ENCODE measurements at places on chromosomes 1 and 21.
A peak's percentile ranks its signal among the peaks of the same experiment; 100 is the strongest.

- peak; percentile 91 for DNase-seq
Measured at GRCh38 chr1:177306019-177306415, 135.3 kb downstream of the BRINP2 start.

- no peak for DNase-seq
Measured at GRCh38 chr1:184425449-184426277, 38.8 kb downstream of the C1orf21 start.

DNA sequence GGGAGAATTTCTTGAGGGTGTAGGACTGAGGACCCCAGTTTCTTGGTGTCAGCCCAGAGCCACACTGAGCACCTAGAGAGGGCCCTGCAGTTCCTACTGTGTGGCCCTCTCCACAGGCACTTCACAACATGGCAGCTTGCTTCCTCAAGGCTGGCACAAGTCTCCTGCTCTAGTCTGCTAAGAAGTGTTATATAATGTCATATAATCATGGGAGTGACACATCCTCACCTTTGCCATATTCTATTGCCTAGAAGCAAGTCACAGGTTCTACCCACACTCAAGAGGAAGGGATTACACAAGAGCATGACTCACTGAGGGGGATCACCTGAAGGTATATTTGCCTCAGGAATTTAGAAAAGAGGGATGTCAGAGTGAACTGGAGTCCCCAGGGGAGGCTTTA is 5.5 kb upstream of the SNX27 start:
- no peak for DNase-seq

DNA sequence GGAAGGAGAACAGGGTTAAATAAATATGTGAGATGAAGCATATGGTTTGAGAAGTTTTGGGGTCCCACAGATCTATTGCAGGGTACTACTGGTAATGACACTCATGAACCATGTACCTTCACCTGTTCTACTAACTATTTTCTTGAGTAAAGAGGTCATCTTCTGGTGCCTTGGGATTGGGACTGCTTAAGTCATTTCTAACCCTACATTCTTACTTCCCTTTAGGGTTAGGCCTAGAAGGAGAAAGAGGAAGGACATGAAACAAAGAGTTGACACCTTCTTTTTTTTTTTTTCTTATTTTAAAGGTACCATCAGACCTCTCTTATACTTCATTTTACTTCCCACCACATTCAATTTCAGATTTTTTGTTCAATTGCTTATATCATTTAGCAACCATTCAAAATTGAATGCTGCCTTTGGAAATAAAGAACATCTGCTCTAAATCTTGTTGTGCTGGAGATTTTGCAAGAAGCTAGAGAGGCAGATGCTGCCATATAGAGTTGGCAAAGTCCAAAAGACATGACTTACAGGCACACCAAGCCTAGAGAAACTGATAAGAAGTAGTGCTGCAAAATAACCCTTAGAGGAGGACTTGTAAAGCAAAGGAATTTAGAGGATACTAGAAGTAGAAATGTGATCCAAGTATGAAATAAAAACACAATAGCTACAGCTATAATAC is 374.4 kb upstream of the ST6GALNAC5 start:
- no peak for DNase-seq

DNA sequence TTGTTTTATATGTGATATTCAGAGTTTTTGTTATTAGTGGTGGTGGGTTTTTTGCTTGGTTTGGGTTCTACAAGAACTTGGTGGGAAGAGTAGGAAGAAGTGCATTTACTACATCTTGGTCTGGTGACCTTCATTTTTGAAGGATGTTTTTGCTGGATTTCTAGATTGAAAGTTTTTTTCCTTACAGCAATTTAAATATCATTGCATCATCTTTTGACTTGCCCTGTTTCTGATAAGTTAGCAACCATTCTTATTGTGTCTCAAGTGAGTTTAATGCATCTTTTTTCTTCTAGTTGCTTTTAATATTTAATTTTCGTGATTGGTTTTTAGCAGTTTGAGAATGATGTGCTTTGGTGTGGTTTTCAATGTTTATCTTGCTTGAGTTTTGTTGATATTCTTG is 447.7 kb downstream of the DISC1 start:
- DNase-seq = no peak

GRCh38 chr21:39181205-39181818 is 1.9 kb downstream of the PSMG1 start:
- no peak for DNase-seq

GRCh38 chr1:202858331-202858730 is 30.6 kb downstream of the RABIF start:
- no peak for DNase-seq

DNA sequence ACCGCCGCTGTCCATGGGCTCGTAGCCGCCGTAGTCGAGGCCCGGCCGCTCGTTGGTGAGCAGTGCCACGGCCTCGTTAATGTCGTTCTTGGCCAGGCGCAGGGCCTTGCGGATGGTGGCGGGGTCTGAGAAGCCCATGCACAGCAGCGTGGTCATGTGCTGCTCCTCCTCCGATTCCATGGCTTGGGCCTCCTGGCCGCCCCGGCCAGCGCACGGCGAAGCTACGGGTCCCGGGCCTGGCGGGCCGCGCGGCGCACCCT is 300 bp downstream of the USP24 start:
- DNase-seq = no peak

GRCh38 chr1:31441558-31441957 is 28.5 kb downstream of the SERINC2 start:
- no peak for DNase-seq

DNA sequence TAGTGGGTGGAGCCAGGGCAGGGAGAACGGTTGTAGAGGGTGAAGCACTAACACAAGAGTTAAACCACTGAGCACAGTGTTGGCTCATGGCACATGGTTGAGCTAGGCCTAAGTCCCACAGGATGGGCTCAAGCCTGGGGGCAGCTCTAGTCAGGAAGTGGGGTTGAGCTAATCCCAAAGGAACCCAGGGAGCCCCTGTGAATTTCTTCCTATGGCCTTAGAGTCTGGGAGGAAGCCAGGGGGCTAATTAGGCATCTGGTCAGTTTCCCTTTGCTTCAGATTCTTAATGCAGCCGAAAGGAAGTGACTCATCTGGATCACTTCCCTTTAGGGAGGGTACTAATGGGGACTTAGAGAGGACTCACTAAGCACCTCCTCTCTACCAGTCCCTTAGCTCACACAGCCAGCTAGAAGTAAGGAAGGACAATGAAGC is 10.1 kb downstream of the CFAP45 start:
- DNase-seq = no peak

GRCh38 chr1:37746806-37747205 is 18.1 kb downstream of the EPHA10 start:
- DNase-seq = no peak

DNA sequence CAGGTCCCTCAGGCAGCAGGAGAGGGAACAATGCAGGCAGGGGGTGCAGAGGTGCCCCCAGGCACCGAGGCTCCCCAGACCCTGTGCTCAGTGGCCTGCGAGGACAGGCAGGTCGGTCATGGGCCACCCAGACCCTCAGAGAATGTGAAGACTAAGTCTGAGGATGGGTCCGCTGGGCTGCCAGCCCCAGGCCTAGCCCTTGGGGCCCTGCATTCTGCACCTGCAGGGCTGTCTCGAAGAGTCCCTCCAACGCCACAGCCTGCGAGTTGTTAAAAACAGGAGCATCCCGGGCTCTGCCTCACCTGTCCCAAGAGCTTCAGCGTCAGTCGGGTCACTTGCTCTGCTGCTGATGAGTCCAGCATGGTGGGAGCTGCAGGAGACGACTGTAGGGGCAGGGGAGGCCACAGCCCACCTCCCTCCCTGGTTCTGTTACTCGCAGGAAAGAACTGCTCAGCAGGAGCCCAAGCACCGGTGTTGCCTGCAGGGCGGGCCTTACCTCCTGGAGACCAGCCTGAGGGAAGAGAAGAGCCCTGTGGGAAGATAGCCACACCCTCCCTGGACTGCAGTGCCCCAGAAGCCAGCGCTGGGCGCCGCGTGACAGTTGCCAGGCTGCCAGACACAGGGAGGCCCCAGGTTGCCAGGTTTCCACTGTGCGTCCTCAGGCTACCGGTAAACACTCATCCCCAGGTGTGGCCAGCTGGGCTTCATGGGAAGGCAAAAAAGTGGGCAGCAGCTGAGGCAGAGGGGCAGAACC is 5.8 kb downstream of the C21orf58 start:
- no peak for DNase-seq

DNA sequence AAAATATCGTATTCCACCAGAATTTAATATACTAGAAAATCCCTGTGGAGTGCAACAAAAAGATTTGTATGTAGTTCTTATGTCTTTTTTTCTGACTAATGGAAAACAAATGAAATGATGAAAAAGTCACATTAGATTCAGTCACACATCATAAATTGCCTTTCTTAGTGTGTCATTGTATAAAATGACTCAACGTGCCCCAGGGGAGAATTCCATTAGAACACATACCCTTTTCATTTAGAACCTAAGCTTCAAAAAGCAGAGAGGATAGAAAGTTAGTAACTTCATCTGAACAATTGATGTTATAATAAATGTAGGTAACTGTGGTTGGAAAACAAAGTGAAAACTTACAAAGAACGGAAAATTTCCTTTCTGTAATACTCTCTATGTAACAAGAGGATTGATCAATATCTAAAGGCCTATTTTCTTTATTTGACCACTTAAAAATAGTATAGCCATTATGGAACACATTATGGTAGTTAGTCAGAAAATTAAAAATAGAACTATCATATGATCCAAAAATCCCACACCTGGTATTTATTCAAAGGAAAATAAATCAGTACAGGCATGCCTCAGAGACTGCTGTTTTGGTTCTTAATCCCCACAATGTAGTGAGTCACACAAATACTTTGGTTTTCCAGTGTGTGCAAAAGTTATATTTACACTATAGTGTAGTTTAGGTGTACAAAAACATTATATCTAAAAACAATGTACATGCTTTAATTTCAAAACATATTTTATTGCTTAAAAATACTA is 1016.1 kb downstream of the KCNT2 start:
- DNase-seq = no peak

- DNase-seq = no peak
Measured at GRCh38 chr1:202145068-202145743, 669 bp upstream of the ARL8A start.

GRCh38 chr1:52659851-52660596 is 27.1 kb downstream of the SHISAL2A start:
- no peak for DNase-seq

- DNase-seq = no peak
Measured at GRCh38 chr1:20840731-20841130, 53.6 kb upstream of the HP1BP3 start.

DNA sequence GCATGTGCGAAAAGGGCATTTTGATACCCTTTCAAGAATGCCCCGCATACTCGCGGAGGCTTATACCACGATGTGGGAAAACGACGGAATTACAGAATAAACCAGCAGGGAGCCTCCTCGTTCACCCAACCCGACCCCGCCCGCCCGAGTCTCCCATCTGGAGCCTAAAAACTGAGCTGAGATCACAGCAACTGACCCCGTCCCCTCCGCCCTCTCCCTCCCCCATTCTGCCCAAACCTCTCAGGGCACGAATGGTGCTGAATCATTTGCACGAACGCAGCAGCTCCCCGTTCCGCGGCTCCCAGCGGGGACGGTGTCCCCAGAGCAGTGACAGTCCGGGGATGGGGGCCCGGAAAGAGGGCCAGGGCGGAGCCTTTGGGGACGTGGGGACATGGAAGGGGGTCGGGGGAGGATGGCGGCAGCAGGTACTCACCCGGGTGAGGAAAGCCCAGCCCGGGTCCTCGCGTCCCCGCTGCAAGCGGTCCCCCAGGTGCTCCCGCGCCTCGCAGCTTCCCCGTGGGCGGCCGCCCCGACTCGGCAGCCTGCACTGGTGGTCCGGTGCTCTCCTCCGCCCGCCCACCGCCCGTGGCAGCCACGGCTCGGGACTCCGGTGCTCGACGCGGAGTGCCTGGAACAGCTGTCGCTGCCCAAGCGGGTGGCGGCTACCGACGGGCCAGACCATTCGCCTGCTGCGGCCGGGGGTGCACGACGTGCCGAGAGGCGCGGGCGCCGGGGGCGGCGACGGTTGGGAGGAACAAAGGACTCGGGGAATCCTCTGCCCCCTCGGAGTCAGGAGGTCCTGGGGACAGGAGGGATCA is at the start of gene TTLL7:
Gene TTLL7 (minus strand): TSS at position 635 of the 818 bp plus-strand sequence. CDS start 46,921 bp downstream, outside the sequence.
- peak; percentile 93 for DNase-seq

GRCh38 chr1:217181756-217182155 is 449.1 kb downstream of the GPATCH2 start:
- DNase-seq = no peak

DNA sequence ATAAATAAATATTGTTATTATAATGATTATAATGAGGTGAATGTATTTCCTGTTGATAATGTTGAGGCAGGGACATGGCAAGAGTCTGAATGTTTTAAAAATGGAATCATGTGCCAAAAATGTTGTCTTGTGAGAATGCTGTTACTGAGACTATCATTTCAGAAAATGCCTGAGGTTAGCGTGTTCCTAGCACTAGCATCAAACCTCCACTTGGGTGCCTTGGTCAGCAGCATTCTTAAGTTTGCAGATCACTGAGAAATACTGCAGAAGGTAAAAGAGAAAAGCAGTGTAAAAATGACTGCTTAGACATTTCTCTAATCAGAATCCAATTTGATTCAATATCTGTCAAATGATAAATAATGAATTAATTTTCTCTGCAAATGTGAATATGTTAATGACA is 50.8 kb downstream of the OLFM3 start:
- no peak for DNase-seq

DNA sequence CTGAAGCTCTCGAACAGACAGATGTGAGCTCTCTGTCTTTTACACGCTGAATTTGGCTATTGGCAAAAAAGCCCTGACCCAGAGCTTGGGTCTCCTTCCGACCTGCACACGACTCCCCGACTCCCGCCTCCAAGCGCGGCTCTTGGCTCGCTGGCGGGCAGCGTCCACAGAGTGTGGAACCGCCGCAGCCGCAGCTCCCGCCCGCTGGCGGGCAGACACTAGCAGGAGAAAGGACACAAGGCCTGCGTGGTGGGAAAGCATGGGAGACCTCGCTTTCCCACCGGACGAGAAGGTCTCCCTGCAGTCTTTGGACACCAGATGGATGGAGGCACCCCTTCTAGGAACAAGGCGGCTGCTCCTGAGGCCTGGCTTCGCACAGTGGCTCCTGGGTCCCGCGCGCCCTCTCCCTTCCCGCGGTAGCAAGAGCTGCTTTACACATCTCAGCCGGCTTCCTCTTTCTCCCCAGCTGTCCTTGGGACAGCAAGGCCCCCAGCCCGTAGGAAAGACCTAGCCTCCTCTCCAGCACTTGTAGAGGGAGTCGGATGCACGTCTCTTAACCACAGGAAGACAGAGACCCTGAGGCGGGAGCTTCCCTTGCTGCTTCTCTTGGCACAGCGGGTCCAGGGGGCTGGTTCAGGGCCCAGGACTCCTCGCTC is 92.1 kb downstream of the PRKAB2 start:
- no peak for DNase-seq

- DNase-seq = no peak
Measured at GRCh38 chr1:40736085-40736531, 44.6 kb downstream of the NFYC start.

GRCh38 chr1:234729561-234730474 is 119.8 kb upstream of the IRF2BP2 start:
- DNase-seq = no peak

All from esophagus muscularis mucosa (tissue), 4 donors.